Aortic smooth muscle cell (primary cell): ENCODE measurements at places on chromosomes 1 and 21. TPM values are rescaled to one million over a fixed set of nuclear protein-coding genes. Genes with fewer than 3 reads are reported as not detected.

BSND gene
- not detected in 2 replicates for total RNA-seq

S100A4 gene
- total RNA-seq, result 462 and 473 TPM in 2 replicates

HPDL gene
- total RNA-seq, result 0.19 and 0.40 TPM in 2 replicates

MRPS15 gene
- total RNA-seq, result 55.4 and 60.4 TPM in 2 replicates

C1orf94 gene
- total RNA-seq, result under 0.01 and 0.06 TPM in 2 replicates

CTSK gene
- 139 and 237 TPM in 2 replicates for total RNA-seq

ADAM30 gene
- total RNA-seq, result not detected in 2 replicates

CD1B gene
- total RNA-seq, result not detected in 2 replicates

MYOC gene
- total RNA-seq, result 0.13 and 0.37 TPM in 2 replicates

ZBTB37 gene
- total RNA-seq, result 7.5 and 7.8 TPM in 2 replicates

USP24 gene
- total RNA-seq, result 35.4 and 40.1 TPM in 2 replicates

TNFRSF9 gene
- total RNA-seq, result 0.06 TPM in 1 of 2 replicates, not detected in the other

POU2F1 gene
- total RNA-seq, result 4.0 and 5.3 TPM in 2 replicates

INAVA gene
- not detected in 2 replicates for total RNA-seq

S100A16 gene
- 250 and 256 TPM in 2 replicates for total RNA-seq

ADGRL2 gene
- total RNA-seq, result 93.4 and 95.4 TPM in 2 replicates

SLC9A1 gene
- total RNA-seq, result 5.0 and 12.0 TPM in 2 replicates

RHOU gene
- total RNA-seq, result 0.26 and 0.87 TPM in 2 replicates

SHE gene
- total RNA-seq, result 0.93 and 2.4 TPM in 2 replicates

LRRC71 gene
- total RNA-seq, result 0.13 and 0.75 TPM in 2 replicates

BARHL2 gene
- total RNA-seq, result not detected in 2 replicates

UBE2U gene
- 0.06 TPM in 1 of 2 replicates, not detected in the other for total RNA-seq

CACNA1S gene
- total RNA-seq, result not detected in 2 replicates

CDK11B gene
- 8.2 and 9.1 TPM in 2 replicates for total RNA-seq

CD2 gene
- total RNA-seq, result not detected in 2 replicates

C1orf105 gene
- not detected in 2 replicates for total RNA-seq

EXTL1 gene
- 0.06 and 0.13 TPM in 2 replicates for total RNA-seq

PLA2G5 gene
- total RNA-seq, result 3.9 and 4.5 TPM in 2 replicates

BTBD8 gene
- total RNA-seq, result 3.7 and 4.0 TPM in 2 replicates

KRTAP10-1 gene
- total RNA-seq, result not detected in 2 replicates

DCDC2B gene
- not detected in 2 replicates for total RNA-seq

RAB3B gene
- total RNA-seq, result 0.53 and 1.2 TPM in 2 replicates

PPP1R8 gene
- 40.7 and 46.9 TPM in 2 replicates for total RNA-seq

ANXA9 gene
- total RNA-seq, result 0.06 and 0.26 TPM in 2 replicates

ZC3H12A gene
- total RNA-seq, result 8.6 and 9.9 TPM in 2 replicates

DYRK3 gene
- total RNA-seq, result 19.9 and 21.9 TPM in 2 replicates

GJA5 gene
- 0.31 and 1.5 TPM in 2 replicates for total RNA-seq

ICOSLG gene
- 0.06 and 0.13 TPM in 2 replicates for total RNA-seq

FAM43B gene
- 0.06 TPM in 1 of 2 replicates, not detected in the other for total RNA-seq

HTR6 gene
- total RNA-seq, result 0.06 and 0.13 TPM in 2 replicates

MXRA8 gene
- 282 and 369 TPM in 2 replicates for total RNA-seq

SHISAL2A gene
- not detected in 2 replicates for total RNA-seq

SPATA21 gene
- not detected in 2 replicates for total RNA-seq

CCDC181 gene
- total RNA-seq, result 0.92 and 1.1 TPM in 2 replicates

TTC39A gene
- 3.3 and 4.7 TPM in 2 replicates for total RNA-seq

LRRC38 gene
- total RNA-seq, result 0.50 TPM in 1 of 2 replicates, not detected in the other

SETD4 gene
- 11.0 and 12.8 TPM in 2 replicates for total RNA-seq

ZYG11B gene
- 32.1 and 34.7 TPM in 2 replicates for total RNA-seq

AGMAT gene
- total RNA-seq, result 0.68 and 1.1 TPM in 2 replicates

FABP3 gene
- 57.1 and 132 TPM in 2 replicates for total RNA-seq

SLC30A2 gene
- not detected in 2 replicates for total RNA-seq

TNFRSF8 gene
- not detected in 2 replicates for total RNA-seq

C21orf91 gene
- 4.0 and 4.4 TPM in 2 replicates for total RNA-seq

MEAF6 gene
- total RNA-seq, result 50.1 and 54.7 TPM in 2 replicates

ADGRB2 gene
- total RNA-seq, result 4.0 and 4.9 TPM in 2 replicates

SLC44A5 gene
- total RNA-seq, result 1.7 and 2.1 TPM in 2 replicates
